ENCODE measurements at places on chromosomes 4 and X.

- no peak for DNase-seq
Observed at GRCh38 chrX:131816551-131817136, 206.5 kb upstream of the STK26 start.

DNA sequence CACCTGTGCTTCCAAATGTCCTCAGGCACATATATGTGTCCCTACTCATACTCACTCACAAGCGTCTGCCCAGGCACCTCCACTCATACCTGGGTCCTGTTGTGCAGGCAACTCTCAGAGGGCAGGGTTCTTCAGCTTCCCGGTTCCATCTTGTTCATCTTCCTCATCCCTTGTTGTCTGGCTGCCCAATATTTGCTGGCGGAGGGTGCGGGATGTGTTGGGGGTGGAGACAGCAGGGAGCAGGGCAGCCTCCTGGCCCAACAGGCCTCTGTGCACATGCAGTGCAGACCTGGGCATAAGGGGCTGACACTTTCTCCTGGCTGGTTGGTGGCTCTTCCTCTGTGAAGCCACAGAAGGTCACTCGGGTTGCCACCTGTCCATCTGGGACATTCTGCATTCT is 32.1 kb downstream of the NBDY start:
- no peak for DNase-seq

- DNase-seq: no peak
Observed at GRCh38 chrX:22968494-22968893, 31.3 kb upstream of the DDX53 start.

- no peak for DNase-seq
Observed at GRCh38 chr4:120001850-120002249, 64.8 kb downstream of the MAD2L1 start.

DNA sequence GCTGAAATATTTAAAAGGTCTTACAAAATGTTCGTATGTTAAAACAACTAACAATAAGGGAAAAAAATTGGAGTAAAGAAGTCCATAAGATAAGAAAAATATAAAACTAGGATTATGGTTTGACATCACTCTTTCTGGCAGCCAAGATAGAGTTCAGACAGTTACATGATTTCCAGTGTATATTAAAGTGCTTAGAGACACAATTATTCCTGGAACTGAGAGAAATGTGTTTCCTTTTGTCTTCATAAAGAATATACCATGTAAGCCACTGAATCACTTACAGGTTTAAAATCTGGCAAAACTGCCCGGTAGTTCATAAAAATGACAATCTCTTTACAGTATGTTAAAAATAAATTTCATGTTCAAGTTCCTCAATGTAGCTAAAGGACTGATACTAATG is 538.7 kb upstream of the ATOH1 start:
- DNase-seq: no peak

- no peak for DNase-seq
Observed at GRCh38 chrX:154458954-154459778, 1.1 kb downstream of the PLXNA3 start.

- no peak for DNase-seq
Observed at GRCh38 chrX:155334486-155335336, at the start of gene CLIC2. TSS of gene CLIC2 (minus strand) at chrX:155334614. CDS start at chrX:155334427, 187 bp downstream.

DNA sequence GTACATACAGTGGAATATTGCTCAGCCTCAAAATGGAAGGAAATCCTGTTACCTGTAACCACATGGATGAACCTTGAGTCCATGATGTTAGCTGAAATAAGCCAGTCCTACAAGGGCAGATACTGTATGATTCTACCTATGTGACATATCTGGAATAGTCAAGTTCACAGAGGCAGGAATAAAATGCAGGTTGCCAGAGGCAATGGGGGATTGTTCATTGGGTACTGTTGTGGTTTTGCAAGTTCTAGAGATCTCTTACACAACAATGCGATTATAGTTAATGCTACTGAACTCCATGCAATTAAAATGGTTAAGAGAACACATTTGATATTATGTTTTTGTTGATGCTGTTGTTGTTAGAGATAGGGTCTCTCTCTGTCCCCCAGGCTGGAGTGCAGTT is 74.6 kb downstream of the SHROOM2 start:
- DNase-seq: no peak

GRCh38 chr4:17272154-17272553 is 239.7 kb downstream of the QDPR start:
- no peak for DNase-seq

DNA sequence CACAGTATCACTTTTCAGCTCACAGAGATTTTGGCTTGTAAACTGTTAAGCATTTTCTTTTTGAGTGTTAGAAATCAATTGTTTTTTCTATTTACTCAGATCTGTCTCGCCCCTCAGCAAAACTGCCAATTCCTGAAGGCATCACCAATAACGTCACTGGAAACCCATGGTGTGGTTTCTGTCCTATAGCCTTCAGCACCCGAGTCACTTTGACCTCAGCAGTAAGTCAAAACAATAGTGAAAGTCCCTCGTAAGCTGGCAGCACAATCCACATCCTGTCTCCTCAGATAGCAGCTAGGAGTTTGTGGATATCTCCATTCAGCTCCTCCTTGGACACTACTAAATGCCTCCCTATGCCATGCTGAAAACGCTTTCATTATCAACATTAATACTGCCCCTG is 1787.4 kb upstream of the ADGRL3 start:
- DNase-seq: no peak

DNA sequence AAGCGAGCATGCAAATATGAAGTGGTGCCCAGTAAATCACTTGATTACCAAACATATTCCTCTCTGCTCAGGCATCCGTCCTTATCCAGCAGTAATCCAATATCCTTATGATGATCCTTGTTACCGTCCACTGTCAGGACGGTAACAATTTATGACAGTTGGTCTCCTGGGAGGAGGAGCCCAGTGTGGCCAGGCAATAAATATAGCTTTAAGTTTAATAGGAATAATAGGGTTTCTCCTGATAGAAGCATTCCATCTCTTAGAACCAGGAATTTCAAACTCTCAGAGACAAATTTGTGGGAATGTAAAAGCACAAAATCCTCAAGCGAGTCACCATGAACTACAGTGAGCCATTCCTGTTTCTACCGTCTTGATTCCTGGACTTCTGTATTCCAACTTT is 171.2 kb upstream of the IL15 start:
- DNase-seq: no peak
